Stimulated activated CD8-positive, alpha-beta memory T cell treated with anti-CD3 and anti-CD28 coated beads, Interleukin-15, amount 100 ng/mL, for 48 hours (primary cell): ENCODE measurements at places on chromosomes 12 and 14.

DNA sequence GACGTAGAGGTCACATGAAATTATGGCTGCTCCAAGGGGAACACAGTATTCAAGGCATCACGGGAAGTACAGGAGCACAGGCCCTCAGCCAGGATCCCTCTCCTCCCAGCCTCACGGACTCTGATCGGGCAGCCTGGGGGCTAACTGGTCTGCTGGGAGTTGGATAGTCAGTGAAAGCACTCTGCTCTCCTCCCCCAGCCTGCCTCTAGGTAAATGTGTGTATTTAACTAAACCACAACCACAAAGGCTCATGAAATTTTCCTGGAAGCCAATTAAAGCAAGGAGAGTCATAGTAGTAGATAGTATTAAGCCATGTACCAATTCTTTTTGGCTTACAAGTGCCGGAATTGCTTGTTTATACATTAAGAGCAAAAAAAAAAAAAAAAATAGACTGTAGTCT, 254.3 kb downstream of the MSRB3 start:
- no peak for DNase-seq

- DNase-seq: no peak
These were observed 52.3 kb downstream of the SYNE3 start for GRCh38 chr14:95464103-95464502.

DNA sequence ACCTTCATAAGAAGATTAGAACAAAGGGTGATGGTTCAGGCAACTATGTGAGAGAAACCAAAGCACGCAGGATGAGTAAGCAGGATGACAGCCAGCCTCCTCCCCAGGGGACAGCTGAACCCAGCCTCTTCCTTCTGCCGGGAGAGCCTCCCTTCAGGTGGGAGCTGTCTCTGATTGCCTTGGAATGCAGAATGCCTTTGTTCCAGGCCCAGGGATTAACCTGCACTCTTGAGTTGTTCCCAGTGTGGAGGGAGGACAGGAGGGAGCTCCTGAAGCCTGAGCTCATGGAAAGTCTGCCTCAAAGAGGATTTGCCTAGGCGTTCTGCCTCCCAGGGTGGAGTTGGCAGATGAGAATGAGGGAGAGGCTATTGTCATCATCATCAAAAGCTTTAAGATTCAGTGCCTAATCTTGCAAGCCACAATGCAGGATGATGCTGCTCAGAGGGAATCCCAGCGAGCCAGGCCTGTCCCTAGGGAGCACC, 3.6 kb upstream of the KRT6A start:
- DNase-seq: no peak

GRCh38 chr14:104545151-104545941, 34.2 kb upstream of the C14orf180 start:
- DNase-seq: no peak
